SW 1271 (cell line): ENCODE measurements at places on chromosomes 1 and 21.
A peak's percentile ranks its signal among the peaks of the same experiment; 100 is the strongest.

GRCh38 chr1:176416777-176417176 is 46.2 kb upstream of the PAPPA2 start:
- DNase-seq = no peak

DNA sequence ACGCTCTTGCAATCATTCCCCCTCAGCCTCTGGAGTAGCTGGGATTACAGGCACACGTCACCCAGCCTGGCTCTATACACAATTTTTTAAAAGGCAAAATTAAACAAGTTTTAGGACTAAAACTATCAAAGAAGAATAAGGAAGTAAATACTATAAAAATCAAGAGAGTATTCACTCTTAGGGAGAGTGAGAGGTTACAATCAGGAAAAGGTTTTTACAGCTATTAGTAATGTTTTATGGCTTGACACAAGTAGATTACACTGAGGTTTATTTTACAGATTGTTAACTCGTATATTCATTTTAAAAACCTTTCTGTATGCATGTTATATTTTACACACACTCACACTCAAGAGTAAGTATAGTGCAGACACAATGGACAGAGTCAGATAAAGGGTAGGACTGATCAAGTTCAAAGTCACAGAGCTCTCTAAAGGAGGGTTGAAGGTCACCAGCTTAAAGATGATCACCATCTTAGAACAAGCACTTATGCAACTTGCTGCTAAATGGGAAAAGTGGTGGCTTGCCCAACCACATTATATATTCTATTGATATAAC is 77.9 kb upstream of the MAN1A2 start:
- DNase-seq = no peak

GRCh38 chr1:43405219-43405875 is 15.6 kb downstream of the SZT2 start:
- DNase-seq = no peak

DNA sequence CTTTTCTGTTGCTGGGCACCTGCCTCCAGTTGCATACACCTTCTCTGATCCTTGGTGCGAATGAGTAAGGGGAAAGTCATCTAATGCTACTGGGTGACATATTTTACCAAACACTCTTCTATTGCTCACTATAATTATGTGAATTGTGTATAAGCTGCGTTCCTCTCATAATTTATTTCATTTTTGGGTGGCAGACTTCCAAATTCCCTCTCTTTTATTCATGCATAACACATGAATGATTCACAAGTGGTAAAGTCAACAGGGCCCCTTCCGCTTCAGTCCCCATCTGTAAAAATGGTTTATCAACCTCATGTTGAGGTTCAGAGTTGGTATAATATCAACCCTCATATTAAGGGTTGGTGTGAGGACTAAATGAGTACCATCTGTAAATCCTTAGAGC is 3.2 kb upstream of the QSOX1 start:
- DNase-seq = peak; percentile 37

DNA sequence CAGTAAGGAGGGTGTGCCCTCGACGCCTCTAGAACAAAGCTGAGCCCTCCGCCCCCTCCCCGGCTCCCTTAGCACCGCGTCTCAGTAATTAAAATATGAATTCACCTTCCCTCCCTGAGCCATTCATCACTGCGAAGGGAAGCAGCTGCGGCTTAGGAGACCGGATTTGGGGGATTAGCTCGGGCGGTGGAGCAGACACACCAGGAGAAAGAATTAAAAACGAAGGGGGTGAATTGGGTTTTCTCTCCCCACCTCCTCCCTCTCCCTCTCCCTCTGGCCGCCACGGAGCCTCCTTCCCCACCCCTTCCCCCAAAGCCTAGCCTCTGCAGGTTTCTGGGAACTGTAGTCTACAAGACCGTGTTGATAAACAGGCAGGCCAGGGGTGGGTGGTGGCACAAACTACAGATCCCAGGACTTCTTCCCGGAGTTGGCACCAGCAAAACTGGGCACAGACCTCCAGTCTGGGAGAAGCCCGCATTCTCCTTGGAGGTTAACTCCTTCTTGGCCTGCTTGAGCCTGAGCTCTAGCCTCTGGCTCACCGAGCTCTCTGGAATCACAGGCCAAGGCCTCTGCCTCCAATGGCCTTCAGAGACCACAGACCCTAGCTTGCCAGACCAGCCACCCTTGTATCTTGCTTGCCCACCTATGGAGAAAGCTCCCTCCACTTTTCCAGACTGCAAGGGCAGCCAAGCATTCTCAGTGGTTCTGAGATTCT is 10.8 kb downstream of the BLACAT1 start:
- DNase-seq = no peak

- peak; percentile 73 for DNase-seq
Measured at GRCh38 chr1:63691701-63692425, 82.0 kb upstream of the ROR1 start.

GRCh38 chr1:35269201-35269988 is 886 bp downstream of the ZMYM4 start:
- peak; percentile 8 for DNase-seq
